ENCODE measurements at places on chromosomes 12 and 14.

GRCh38 chr14:64060648-64061096, 207.9 kb downstream of the SYNE2 start:
- DNase-seq, result no peak

DNA sequence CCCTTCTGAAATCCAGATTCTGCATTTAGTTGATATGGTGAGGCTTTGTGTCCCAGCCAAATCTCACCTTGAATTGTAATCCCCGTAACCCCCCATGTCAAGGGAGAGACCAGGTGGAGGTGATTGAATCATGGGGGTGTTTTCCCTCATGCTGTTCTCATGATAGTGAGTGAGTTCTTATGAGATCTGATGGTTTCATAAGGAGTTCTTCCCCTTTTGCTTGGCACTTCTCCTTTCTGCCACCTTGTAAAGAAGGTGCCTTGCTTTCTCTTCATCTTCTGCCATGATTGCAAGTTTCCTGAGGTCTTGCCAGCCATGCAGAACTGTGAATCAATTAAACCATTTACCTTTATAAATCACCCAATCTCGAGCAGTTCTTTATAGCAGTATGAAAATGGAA, 23.1 kb upstream of the C12orf42 start:
- DNase-seq, result no peak

DNA sequence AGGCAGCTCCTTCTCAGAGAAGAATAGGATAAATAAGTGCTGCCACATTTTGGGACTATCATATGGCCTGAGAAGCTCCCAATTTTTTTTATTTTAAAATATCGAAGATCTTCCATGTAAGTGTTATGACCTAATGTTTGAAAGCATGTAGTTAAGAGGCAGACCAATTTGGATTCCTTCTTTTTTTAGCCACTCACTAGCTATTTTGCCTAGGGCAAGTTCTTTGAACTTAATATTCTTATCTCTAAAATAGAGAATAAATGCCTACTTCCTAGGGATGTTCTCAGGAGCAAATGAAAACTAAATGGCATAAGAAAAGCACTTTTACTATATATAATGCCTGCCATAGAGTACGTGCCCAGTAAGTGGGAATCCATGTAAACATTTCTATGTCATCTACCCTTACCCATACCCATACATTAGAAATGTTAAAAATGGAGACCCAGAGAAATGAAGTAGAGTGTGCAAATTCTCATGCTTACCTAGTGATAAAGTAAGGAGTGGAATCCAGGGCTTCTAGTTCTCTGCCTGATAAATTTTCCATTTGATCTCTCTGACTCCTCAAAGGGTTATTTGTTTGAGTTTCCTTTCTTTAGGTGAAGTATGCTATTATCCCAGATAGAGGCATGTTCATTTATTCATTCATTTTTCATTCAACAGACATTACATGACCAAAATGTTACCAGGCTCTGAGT, 148.3 kb downstream of the TGFB3 start:
- no peak for DNase-seq

DNA sequence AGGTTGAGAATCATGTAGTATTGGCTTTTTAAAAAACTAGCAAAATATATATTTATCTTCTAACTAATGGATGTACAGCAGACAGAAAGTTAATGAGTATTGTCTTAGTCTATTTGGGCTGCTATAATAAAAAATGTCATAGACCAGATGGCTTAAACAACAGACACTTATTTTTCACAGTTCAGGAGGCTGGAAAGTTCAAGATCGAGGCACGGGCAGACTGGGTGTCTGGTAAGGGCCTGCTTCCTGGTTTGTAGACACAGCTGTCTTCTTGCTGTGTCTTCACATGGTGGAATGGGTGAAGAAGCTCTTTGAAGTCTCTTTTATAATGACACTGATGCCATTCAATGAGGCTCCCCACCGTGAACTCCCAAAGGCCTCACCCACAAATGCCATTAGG, 70.1 kb upstream of the KRR1 start:
- DNase-seq, result no peak

DNA sequence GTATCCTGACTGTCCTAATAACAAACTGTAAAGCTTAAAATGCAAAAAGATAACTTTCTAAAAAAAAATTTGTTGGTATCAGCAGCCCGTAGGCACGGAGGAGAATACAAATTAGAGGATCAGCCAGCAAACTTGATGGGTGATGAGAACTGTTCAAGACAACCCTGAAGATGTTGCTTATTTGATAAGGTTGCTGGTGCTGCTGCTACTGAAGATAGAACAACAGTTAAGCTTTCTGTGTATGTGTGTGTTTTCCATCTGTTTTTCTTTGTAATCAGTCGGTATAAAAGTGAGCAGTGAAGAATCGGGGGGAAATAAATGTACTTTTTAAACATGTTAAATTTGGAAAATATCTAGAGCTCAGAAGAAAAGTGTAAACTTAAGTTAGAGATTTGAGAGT, 67.4 kb upstream of the POC1B start:
- DNase-seq, result no peak

GRCh38 chr14:51327376-51327775, 87.3 kb downstream of the TMX1 start:
- no peak for DNase-seq

DNA sequence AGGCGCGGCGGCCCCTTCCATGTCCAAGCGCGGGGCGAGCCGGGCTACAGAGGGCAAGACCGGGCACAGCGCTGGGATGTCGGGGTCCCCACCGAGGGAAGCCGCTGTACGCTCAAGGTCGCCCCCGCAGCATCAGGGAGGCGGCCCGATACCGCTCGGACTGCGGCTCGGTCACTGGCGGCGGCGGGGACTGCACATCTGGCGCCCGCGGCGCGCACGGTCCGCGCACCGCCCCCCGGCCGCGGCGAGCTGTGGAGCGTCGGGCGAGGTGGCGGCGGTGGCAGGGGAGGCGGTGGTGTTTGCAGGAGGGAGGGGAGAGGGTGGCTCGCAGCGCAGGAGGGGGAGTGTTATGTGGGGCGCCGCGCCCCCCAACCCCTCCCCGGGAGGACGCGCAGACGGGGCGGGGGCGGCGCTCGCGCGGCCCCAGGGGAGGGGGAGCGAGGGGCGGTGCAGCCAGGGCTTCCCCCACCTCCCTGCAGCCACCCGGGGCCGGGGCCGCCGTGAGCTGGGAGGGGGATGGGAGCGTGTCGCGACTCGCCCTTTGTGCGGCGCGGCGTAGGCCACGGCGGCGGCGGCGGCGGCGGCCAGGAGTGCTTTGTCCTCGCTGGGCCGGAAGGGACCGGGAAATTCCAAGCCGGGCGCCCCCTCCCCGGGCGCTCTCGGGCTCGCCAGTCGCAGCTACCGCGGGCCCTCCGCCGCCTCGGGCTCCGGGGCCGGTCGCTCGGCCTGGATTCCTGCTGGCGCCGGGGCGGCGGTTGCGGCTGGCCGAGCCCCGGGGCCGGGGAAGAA, at the start of gene NUAK1:
Gene NUAK1, minus strand, starts transcription at position 322 of the 789 bp plus-strand sequence. Its CDS starts 301 bp downstream, at position 21.
- DNase-seq, result peak; percentile 60

DNA sequence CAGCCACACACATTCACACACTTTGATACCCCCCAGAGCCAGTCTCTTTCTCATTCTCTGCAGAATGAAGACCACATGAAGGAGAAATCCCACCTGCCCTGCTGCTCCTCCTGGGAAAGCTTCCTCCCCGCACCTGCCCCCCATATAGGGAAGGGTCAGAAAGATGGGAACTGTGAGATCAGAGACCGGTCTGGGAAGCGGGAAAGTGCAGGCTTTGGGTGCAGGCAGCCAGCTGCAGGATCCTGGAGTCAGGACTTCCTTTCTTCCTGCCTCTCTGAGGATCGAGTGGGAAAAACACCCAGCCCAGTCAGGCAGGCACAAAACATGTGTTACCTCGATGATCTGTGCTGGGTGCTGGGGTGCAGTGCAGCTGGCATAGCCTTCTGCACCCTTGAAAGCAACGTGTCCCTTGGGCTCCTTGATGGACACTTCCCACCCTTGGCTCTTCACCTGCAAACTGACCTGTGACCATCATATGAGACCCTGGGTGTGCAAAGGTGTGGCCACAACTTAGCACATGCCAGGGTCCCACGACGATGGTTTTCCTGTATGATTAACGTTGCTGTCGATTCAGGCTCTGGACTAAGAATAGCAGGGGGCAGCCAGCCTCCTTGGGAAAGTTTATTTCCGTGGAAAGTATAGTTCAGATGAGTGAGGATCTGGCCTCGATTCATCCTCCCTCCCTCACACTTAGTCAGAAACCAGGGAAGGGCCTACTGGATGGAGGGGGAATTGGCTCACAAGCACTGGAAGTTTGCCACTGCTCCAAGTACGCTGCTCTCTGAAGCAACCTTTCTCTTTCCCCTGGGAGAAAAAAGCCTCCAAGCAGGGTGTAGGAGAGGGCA, 105.4 kb upstream of the MED13L start:
- DNase-seq, result no peak

DNA sequence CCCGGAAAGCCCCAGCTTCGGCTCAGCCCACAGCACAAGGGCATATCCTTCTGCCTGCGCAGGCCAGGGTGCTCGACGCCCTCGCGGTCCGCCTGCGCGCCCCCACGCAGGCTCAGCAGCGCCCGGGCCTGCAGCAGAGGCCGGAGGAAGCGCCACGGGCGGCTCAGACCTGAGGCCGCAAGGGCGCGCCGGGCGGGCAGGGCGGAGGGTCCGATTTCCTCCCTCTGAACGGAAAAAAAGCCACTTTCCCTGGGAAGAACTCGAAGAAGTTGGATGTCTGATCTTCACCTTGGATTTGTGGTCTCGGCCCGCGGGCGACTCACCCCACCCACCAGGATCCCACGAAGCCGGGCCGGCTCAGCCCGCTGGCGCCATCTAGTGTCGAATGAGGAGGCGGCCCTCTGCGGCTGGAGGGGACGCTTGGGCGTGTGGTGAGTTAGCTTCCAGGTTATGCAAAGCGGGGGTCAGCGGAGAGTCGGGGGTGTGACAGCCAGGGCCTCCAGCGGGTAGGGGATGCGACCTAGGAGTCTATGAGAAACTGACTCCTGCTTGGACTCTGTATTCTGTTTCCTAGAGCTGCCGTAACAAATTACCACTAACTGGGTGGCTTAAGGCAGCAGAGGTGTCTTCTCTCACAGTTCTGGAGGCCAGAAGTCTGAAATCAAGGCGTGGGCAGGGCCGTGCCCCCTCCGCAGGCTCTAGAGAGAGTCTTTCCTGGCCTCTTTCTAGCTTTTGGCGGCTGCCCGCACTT, 40.0 kb upstream of the SRSF5 start:
- peak; percentile 47 for DNase-seq

DNA sequence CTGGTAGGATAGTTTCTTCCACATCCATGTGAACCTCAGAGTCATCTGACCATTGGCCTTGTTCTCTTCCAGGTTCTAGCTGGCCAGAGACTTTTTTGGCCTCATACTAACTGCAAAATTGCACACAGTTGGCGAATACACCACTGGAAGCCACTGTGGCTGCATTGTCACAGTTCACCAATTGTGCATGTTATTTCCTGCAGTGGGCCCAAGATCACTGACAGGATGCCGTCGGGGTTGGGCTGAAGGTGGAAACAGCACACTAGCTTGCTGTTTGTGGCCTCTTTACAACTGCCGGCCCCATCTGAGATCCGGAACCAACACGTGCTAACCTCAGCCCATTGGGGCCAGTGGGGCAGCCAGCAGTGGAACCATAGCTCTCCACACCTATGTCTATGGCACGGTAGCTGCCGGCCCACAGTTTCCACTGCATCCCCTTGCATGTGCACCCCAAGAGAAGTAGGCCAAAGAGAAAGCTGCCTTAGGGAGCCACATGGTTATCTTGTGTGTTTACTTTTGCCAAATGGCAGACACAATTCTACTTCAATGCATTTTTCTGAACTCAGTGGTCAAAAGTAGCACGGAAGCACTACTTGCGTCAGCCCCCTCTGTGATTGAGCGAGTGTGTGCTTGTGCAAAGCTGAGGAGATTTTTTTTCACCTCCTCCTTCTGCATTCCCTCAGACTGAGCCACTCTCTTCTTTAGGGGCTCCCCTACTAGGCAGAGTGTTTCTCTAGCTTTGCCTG, 464.0 kb downstream of the RAD51B start:
- DNase-seq, result no peak

- no peak for DNase-seq
Observed at GRCh38 chr14:101104485-101104884, 201.0 kb upstream of the RTL1 start.

DNA sequence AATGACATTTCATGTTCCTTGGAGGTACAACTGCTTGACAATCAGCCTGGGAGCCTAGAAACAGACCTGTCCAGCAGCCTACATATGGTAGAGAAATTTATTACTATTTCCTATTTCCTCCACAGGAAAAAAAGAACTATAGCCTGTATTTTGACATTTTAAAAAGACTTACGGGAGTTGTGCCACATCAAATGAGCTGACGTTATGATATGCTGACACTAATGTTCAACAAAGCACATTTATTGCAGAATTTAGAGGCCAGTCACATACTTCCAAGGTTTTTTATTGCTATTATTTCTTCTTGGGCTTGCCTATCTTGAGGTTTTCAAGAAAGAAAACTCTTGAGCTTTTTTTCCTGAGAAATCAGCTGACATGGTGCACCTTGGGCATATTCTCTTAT, 305.3 kb downstream of the LRIG3 start:
- no peak for DNase-seq

GRCh38 chr14:79510659-79511058, 700.6 kb downstream of the DIO2 start:
- DNase-seq, result no peak

DNA sequence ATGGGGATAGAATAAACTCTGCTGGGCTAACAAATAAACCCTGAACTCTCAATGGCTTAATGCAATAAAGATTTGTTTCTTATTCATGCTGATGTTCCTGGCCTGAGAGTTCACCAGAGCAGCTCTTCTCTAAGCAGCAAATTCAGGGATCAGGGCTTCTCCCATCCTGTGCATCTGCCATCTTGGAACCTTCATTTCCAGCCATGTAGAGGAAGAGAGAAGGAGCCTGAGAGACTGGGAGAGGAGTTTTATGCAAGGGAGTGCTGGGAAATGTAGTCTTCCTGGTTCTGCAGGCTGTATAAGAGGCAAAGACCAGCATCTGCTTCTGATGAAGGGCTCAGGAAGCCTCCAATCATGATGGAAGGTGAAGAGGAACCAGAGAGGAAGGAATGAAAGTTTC, 20.6 kb upstream of the APOLD1 start:
- no peak for DNase-seq

DNA sequence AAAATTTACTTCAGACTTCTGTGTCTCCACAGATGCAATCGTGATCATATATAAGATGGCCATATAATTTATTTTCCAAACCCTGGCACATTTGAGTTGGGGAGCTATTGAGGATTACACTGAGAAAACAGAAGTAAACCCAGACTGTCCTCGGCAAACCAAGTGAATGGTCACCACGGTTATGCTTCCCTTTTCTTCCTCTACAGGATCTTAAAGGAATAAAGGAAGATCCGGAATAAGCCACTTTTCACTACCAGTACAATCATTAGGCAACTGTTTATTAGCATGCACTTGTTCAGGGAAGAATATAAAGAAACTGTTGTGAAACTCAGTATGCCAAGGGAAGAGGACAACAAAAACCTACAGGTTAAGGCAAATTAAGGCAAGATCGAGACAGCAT, 27.6 kb downstream of the SBNO1 start:
- no peak for DNase-seq

DNA sequence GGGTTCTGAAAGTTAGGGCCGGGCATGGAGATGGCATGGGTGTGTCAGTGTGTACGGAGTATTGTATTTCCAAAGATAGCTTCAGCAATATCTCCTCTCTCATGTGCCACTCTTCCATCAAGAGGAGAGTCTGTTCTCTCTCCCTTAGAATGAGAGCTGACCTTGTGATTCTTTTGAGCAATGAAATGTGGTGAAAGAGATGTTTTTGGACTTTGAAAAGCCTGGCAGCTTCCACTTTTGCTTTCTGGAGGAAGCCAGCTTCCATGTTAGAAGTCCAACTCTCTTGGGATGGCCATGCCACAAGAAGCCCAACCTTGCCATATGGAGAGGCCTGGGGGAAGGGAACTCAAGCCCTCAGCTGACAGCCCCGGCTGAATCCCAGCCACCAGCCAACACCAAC, 72.4 kb upstream of the GZMB start:
- DNase-seq, result no peak

- DNase-seq, result no peak
Observed at GRCh38 chr14:91484186-91484585, 25.9 kb downstream of the PPP4R3A start.

Measured in C1 segment of cervical spinal cord (tissue), 14 donors.